ENCODE measurements at places on chromosomes 3 and 15.

DNA sequence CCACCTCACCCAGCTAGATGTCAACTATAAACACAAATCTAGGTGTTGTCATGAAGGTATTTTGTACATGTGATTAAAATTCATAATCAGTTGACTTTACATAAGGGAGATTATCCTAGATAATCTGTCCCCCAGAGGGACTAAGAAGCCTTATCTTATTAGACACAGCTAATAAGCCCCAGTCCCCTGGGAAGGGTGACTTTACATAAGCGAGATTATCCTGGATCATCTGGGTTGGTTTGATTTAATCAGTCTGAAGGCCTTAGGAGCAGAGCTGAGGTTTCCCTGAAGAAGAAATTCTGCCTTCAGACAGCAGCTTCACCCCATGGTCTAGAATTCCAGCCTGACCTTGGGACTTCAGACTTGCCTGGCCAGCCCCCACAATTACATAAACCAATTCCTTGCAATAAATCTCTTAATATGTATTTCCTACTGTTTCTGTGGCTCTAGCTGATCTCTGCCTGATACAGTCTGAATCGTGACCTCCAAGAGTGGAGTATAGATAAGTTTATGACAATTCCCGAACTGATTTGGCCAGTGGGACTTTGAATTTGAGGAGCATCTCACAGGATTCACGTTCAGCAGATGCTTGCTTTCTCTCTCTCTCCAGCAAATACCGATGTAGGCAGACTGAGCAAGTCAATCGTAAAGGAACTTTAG, 66.5 kb downstream of the MRPL46 start:
- DNase-seq: no peak

DNA sequence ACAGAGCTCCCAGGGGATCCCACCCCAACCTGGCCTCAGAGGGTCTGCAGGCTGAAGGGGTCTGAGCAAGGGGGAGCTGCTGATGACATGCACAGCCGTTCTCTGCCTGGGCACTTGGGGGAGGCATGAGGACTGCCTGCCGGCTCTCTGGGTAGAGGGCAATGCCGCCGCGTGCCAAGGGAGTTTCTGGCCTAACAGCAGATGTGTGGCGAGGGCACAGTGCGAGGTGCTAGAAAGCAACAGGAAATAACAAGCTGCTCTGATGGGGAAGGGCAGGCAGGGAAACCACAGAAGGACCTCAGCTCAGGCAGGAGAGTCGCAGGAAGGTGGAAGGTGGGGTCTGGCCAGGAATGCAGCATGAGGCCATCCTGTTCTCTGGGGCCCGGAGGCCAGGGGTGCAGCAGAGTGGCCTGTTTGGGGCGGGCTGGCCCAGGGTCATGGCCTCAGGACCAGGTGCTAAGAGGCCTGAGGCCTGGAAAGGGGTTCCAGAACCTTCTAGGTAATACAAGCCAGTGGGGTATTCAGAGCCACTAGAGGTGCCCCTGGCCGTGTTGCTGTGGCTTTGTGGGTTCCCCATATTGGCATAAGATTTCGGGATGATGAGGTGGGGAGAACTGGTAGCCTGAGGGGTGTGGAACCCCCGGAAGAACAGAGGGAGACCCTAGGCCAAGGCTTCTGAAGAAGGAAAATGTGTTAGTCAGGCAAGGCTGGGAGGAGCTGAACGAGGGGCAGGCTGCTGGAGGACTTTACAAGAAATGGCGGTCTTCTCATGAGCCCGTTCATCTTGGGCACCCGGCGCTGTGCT, 41.2 kb downstream of the RGMA start:
- no peak for DNase-seq

DNA sequence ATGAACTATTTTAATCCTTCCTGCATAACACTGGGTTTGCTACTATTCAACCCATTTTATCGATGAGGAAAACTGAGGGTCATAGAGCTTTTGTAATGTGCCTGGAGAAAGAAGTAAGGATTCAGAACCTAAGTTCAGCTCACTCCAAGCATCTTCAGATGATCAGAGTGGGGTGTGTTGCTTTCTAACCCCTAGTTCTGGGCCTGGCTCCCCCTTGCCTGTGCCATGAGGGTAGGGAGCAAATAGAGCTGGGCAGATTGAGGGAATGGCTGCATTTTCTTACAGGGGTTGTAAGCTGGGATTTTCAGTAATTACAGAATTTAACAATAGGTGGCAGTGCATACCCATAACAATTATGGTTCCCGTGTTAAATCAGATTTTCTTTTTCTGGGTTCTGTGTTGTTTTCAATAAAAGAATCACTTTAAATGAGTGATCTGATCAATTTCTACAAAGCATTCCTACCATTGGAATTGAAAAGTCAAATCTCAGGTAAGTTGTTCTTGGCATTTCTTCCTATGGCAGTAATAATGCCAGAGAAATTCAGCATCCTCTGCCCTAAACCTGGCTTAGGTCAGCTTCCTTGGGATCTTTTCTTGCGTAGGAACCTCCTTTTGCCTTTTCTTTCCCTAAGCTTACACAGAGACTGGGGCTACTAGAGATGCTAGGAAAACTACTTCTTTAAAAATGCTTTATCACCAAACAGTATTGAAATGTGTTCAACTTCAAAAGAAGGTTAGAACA, 103.8 kb upstream of the IL12A start:
- peak; percentile 25 for DNase-seq

- no peak for DNase-seq
These were observed 554.5 kb upstream of the TBL1XR1 start for GRCh38 chr3:177751770-177752169.

- no peak for DNase-seq
These were observed 120.5 kb upstream of the ALDH1A3 start for GRCh38 chr15:100759106-100759505.

GRCh38 chr3:188007897-188008296, 146.1 kb upstream of the LPP start:
- no peak for DNase-seq

GRCh38 chr3:8452112-8452511, 49.5 kb upstream of the LMCD1 start:
- no peak for DNase-seq

DNA sequence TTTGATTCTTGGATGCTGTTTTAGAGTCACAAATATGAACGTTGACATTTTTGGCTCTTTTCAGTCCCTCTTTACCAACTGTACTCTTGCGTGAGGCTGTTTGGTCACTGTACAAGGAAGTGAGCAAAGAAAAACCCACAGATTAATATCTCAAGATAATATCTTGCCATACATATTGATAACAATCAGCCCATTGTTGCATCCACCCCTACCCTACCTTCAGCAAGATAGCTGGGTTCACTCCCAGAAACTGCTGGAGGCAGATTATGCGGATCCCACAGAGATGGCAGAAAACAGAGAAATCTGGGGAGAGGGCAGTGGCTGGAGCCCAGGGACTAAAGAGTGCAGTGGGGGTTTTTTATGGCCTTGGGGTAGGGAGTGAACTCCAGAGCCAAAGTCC, 29.9 kb upstream of the MFSD1 start:
- no peak for DNase-seq

DNA sequence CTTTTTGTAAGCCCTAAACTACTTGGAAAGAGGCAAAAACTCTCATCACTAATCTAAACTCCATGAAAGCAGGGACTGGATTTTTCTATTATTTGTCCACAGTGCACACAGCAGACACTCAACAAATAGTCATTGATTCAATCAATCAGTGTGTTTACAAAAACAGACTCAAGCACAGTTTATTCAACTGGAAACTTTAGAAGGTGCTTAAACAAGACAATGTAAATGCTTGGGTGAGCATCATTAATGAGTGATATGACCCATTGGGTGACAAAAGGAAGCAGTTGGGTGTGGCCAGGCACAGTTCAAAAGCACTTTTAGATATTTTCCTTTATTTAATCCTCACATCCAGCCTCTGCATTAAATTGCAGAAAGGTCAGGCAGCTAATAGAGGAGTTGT, 32.0 kb upstream of the PPP4R2 start:
- DNase-seq: no peak

GRCh38 chr3:194135806-194136518, at the start of gene HES1:
Gene HES1, plus strand, starts transcription at chr3:194136148. Its CDS starts 233 bp downstream, at chr3:194136381.
- peak; percentile 46 for DNase-seq

DNA sequence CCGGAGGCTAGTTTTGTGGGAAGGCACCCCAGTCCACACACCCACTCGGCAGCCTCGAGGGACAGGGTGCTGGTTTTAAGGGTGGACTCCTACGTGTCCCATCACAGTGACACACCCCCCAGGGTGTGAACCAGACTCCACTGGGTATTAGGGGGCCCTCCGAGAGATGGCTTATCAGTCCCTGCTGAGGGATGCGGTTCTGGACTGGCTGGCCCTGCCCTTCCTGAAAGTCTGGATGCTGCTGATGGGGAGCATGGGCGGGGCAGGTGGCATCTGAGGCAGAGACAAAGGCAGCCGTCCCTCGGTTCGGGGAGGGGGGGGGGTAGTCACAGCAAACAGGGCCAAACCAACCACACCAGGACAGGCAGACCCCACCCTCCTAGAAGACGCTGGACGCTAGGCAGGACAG, 939 bp upstream of the ULK3 start:
- no peak for DNase-seq

DNA sequence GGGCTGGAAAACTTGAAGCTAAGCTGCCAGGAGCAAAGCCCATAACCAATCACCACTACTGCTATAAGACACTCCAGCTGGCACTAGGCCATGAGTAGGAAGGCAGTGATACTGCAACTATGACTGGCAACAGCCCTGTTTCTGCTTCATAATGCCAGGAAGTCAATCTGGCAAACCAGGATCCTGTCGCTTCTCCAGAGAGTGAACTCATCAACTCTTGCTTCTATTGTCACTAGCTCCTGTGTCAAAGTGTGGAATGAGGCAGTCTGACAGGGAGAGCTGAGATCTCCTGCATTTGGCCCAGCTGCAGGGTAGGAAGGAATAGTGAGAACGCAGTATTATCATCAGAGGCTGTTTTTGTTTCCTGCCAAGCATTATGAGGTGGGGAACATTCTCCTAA, 105.3 kb downstream of the CTNNB1 start:
- no peak for DNase-seq

DNA sequence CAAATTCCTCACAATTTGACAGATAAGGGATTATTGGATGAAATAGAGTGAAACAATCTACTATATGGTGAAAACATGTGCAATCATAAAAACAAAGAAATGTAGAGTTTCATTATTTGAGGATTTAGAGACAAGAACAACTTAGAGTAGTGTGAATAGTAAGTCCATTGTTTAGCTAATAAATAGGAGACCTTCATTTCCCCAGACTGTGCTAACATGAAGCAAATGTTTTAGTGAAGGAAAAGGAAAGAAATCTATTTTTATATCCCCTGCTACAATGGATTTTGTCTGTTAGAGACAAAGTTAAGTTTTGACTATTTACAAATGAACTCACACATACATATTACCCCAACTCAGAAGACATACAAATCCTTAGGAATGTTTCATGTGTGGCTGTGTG, 77.8 kb downstream of the EFL1 start:
- no peak for DNase-seq

- peak; percentile 61 for DNase-seq
These were observed 3.1 kb downstream of the GP5 start for GRCh38 chr3:194395778-194396538.

GRCh38 chr15:41658689-41659088, 1.5 kb upstream of the MGA start:
- DNase-seq: no peak

GRCh38 chr15:26098801-26099200, 235.7 kb upstream of the ATP10A start:
- DNase-seq: no peak

- peak; percentile 28 for DNase-seq
These were observed 718 bp downstream of the BNIP2 start for GRCh38 chr15:59688423-59688781.

DNA sequence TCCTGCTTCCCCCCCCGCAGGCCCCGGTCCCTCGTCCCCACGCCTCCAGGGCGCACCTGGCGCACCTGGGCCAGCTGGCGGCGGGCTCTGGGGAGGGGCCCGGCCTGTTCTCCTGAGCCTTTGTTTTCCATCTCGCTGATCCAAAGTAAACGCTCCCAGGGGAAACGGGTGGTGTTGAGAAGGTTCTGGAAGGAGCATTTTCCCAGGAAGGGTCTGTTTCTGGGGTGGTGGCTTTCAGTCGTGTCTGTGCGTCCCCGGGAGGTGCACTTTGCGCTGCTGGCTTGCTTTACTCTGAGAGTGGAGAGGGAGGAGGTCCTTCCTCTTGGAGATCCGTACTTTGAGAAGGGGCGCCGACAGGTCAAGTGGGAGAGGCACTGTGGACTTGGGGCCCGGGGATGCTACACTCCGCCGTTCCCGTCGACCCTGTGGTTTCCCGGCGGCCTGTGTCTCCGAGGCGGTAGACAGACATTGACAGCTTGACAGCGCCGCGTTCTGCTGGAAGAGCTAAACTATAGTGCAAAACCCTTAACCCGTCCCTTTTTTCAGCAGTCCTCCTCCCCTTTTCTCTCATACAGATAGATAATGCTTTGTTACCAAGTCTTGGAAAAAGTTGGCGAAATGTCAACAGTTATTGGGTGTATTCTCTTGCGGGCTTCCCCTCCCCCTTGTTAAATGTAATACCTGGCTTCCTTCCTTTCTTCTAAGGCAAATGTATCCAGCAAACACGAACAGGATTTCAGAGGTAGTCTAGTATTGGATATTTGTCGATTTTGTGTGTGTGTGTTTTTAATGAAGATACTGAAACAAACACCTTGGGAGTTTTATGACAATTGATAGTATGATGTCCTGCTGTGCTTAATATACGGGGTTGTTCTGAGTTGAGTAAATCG, 6.5 kb downstream of the TPM1 start:
- peak; percentile 25 for DNase-seq

- no peak for DNase-seq
These were observed 24.0 kb upstream of the ARNT2 start for GRCh38 chr15:80380154-80380553.

DNA sequence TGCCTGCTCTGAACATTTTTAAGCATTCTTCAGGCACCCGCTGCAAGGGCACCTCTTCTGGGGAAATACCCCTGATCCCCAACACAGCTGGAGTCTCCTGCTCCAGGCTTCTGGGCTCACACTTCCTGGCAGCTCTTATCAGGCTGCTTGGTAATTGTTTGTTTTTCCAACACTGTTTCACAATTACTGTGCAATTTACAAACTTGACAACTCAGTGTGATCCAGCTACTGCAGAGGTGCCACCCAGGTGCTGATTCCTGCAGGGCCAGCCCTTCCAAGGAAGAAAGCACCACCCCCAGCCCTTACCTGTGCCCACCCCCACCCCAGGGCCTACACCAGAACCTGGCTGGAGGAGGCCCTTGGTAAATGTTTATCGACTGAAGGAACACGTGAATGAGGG, 66.5 kb downstream of the MAGEF1 start:
- DNase-seq: no peak

DNA sequence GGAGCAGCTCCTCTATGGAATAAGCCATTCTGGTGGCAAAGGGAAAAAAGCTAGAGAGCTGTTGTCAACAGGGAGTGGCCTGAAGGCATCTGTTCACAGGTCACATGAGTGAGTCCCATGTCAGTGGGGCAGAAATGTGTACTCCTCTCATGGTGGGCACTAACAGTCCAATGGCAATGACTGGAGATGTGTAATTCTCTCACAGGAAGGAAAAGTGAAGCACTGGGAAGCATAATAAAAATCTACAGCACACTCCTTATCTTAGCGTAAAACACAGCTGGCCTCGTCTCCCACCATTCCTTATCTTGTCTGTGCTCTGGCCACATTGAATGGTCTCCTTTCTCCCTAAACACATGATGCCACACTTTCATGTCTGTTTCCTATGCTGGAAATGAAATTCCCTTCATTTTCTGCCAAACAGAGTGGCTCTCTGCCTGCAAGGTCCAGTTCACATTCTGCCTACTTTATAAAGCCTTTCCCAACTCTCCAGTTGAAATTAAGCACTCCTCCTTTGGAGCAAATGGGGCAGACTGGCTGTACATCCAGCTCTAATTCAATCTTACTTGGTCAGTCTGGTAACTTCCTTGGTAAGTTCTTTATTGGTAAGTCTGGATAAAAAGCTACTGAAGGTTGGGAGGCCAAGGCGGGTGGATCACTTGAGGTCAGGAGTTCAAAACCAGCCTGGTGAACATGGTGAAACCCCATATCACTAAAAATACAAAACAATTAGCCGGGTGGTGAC, 139.8 kb downstream of the RPL22L1 start:
- DNase-seq: no peak

Measured in activated CD4-positive, alpha-beta T cell treated with anti-CD3 and anti-CD28 coated beads, Interleukin-2, Interleukin-4, amounts not matched to agents 100 ng/mL and 50 ng/mL, durations not matched to agents 16 hours and 8 hours (primary cell).